Activated naive CD4-positive, alpha-beta T cell treated with anti-CD3 and anti-CD28 coated beads for 36 hours (primary cell): ENCODE measurements at places on chromosomes 5 and 9.

DNA sequence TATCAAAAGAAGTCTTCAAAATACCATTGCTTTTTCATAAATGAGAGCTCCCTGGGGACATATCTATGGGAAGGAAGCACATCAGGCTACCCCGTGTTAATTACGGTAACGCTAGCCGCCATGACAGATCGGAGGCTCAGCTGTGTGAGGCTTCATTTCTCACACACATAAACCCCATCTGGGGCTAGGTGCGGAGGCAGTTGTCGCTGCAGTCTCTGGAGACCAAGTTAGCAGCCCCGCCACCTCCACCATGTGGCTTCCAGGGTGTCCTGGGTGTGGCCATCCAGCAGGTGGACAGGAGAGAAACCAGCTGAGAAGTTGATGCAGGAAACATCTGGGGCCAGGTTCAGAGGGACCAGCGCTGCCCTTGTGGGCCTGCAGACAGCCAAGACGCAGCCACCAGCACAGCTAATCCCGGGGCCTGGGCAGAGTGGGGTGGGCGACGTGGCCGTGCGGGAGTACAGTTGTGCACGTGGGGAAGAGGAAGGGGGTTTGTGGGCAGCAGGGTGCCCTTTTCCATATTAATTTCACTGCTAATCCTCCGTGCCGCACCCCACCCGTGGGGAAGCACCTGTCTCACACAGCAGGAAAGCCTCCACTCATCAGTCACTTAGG, 426.5 kb downstream of the IRX1 start:
- H3K4me3 ChIP-seq = no peak overlapping the region
- H3K36me3 ChIP-seq = no peaks in the 10 kb centered on the region
- no peaks in the 10 kb centered on the region for H3K4me1 ChIP-seq
- no peak overlapping the region for H3K27ac ChIP-seq
- no peak for DNase-seq
- H3K27me3 ChIP-seq = no peaks in the 10 kb centered on the region

DNA sequence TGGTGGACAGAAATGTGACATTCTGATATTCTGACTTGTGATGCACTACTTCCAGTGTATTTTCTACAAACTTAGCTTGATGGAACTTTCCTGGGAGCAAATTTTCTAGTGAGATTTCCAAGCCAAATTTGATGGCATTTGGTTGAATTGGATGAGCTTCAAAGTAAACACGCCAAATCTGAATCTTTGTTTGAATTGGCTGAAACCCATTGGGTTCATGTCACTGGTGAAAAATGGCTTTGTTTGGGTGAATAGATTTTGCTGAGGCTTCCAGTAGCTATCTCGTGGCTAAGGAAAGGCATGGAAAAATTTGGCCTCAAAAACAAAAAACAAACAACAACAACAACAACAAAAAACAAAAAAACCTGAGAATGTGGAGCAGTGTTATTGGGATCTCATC, 271.1 kb upstream of the RPS23 start:
- no peak overlapping the region for H3K4me3 ChIP-seq
- H3K36me3 ChIP-seq = no peaks in the 10 kb centered on the region
- no peak for DNase-seq
- no peaks in the 10 kb centered on the region for H3K4me1 ChIP-seq

DNA sequence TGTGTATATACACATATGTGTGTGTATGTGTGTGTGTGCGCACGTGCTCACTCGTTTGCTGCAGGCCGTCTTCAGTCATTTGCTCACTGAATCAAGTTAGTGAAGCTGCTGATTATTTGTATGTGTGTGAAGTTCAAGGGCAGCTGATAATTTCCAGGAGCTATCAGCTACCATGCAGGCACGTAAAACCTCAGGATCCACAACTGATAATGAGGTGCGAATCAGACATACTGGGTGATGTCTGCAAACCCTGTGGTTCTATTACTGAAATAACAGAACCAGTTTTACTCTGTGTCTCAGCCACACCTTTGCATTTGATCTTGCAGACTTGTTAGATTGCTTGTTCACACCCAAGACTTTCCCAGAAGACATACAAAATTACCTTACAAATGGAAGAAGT, 257.6 kb downstream of the TAF11L14 start:
- no peak for DNase-seq
- H3K27me3 ChIP-seq = no peaks in the 10 kb centered on the region
- no peak overlapping the region for H3K27ac ChIP-seq
- H3K4me3 ChIP-seq = no peak overlapping the region
- no peaks in the 10 kb centered on the region for H3K4me1 ChIP-seq

DNA sequence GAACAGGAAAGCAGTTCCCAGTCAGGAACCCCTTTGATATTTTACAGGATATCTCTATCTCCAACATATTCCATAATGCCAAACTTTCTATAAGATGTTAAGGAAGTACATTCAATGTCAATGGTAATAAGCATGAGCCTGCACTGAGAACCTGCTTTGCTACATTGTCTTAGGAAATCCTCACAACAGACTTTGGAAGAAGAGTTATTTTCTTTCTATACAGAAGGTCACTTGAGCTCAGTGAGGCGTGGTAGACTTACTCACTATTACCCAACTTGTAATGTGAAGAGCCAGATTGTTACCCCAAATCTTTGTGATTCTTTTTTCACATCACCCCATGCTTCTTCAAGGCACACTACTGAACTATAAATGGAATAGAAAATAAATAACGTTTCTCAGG, 435.9 kb downstream of the DNAH5 start:
- no peak overlapping the region for H3K4me3 ChIP-seq
- H3K4me1 ChIP-seq = no peaks in the 10 kb centered on the region
- H3K27me3 ChIP-seq = no peaks in the 10 kb centered on the region
